Stimulated activated CD4-positive, alpha-beta T cell treated with anti-CD3 and anti-CD28 coated beads, Interleukin-12 subunit alpha, Interleukin-12 subunit beta, amount 100 ng/mL, for 24 hours (primary cell): ENCODE measurements at places on chromosomes 3 and 15.

DNA sequence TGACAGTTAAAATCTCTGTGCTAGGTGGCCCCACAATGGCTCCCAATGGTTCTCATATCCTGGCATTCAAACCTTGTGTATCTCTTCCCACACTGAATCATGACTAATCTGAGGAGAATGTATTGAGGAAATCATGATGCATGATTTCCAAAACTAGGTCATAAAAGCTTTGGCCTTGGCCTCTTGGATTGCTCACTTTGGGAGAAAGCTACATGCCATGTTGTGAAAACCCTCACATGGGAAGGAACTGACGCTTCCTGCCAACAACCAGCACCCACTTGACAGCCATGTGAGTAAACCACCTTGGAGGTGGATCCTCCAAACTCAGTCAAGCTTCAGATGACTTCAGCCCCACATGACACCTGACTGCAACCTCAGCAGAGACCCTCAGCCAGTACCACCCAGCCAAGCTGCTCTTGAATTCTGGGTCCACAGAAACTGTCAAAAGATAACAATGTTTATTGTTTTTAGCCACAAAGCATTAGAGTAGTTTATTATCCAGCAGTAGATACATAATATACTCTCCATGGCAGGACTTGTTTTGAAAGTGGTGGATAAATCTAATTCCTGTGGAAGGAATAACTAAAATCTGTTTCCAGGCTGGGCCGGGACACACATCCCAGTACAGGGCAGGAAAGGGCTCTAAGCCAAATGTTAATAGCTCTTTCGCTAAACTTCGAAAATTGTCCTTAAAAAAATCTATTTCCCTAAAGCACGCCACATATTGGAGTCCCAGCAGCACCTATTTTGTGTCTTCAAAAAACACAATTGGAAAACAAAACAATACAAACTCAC, 1.0 kb upstream of the ZNF620 start:
- no peak for DNase-seq

GRCh38 chr3:39358333-39358732, 24.8 kb upstream of the SLC25A38 start:
- no peak for DNase-seq

- DNase-seq: no peak
These were observed 174.2 kb upstream of the ATP10A start for GRCh38 chr15:26037369-26037768.

- no peak for DNase-seq
These were observed 96.9 kb downstream of the THSD4 start for GRCh38 chr15:71212146-71212545.

DNA sequence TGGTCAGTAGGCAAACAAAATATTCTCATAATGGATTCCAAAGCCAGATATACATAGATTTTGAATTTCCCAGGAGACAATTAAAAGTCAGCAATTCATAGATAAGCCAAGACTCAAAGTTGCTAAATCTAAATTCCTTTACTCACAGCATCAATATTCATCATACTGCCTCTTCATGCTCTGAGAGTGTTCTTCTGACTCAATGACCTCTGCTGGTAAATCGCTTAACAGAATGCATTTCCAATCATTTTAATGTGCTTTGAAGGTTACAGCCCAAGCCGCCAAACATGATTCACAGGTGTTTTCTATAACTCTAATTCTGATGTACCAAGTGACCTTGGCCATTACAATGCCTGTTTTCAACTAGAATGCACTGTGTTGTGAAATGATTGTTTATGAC, 24.2 kb upstream of the SLC4A7 start:
- no peak for DNase-seq

- no peak for DNase-seq
These were observed 42.0 kb downstream of the PGPEP1L start for GRCh38 chr15:98965597-98965996.

GRCh38 chr3:131353016-131353877, 28.3 kb upstream of the NUDT16 start:
- no peak for DNase-seq

- no peak for DNase-seq
These were observed 657 bp downstream of the PATL2 start for GRCh38 chr15:44710236-44711095.

DNA sequence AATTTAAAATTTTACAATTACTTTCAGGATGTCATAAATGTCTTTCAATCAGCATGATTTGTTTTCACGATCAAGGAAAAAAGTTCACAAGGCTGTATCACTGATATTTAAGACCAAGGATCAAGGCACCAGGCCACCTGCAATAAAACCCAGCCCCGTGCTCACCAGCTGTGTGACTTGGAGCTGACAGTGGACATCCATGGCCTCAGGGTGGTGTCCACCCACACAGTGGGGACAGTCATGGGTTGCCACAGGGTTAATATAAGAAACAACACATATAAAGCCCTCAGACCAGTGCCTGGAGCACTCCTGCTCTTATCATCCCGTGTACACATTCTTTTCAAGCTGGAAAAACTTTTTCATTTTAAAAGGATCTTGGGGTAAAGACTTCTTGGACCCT, 56.5 kb downstream of the PCSK6 start:
- no peak for DNase-seq

- no peak for DNase-seq
These were observed 28.0 kb downstream of the WDR76 start for GRCh38 chr15:43854801-43855200.

DNA sequence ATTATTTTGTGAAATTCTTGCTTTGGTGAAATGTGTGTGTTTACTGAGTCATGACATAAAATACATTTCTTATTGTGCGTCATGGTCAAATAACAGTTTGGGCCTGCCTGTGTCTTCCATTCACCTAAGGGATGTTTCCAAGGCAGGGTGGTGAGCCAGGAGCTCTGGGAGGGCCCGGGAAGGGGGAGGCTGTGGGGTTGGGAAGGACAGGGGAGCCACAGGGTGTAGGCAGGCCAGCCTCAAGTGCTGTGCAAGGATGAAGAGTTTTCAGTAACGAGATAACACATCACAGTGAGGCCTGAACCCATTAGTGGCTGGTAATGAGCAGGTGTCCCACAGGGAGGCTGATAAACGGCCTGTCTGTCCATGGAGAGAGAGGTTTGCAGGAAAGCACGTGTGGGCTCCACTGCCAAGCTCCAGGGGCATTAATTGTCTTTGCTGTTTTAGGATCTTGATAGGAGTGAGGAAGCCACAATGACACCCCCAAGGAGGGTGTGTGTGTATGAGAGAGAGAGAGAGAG, 35.6 kb upstream of the SEC13 start:
- DNase-seq: no peak

DNA sequence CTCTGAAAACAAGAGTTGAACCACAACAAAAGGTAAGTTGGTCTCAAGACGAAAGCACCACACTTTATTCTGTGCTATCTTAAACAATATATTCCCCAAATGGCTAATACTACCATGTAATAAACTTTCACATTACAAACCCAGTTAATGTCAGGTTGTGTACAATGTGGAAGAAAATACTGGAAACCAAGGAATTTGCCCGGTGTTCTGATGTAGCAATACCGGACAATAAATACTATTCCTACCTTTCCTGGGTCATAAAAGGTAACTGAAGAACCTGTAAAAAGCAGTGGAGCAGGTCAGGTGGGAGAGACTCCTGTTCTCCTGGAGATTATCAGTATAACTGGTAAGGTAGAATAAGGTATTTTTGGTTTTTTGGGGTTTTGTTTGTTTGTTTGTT, 3.9 kb downstream of the CFAP44 start:
- DNase-seq: no peak
